ENCODE measurements at places on chromosomes 16 and 17.

DNA sequence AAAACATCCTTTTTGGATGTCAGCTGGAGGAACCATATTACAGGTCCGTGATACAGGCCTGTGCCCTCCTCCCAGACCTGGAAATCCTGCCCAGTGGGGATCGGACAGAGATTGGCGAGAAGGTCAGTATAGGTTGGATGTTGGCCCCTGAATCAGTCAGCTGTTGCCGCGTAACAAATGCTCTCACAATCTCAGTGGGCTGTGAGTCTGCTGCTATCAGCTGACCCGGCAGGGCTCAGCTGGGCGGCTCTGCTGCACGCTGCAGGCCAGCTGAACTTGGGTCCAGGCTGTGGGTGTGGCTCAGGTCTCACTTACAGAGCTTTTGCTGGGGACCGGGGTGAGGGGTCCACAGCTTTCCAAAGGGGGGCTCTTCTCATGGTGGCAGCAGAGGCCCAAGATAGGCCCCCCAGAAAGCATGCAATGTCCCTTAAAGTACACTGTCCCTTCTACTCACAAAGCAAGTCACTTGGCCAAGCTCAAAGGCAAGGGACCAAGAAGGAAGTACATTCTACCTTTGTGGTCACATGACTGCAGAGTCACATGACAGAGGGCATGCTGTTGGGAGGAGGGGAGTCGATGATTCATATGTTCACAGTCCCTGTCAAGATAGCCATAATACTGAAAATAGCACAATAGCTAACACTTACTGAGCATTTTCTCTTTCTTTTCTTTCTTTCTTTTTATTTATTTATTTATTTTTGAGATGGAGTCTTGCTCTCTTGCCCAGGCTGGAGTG is 134.2 kb downstream of the ABCC1 start:
- peak; percentile 54 for DNase-seq

- no peak for DNase-seq
Observed at GRCh38 chr16:25656639-25657038, 35.1 kb upstream of the HS3ST4 start.

DNA sequence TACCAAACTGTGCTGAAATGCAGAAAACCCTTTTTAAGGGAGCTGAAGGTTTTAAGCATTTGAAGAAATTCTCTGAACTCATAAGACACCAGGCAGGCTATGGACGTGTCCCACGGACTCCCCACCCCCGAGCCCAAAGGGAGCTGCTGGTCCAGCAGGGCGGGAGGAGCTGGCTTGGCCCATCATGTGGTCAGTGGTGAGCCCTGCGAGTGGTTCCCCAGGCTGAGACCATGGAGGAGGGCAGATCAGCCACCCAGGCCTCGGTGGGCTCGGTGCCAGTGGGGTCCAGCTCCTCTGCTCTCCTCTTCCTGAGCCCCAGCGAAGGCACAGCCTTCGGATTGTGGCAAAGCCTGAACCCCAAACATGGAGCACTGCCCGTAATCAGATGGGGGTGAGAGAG is 27.0 kb downstream of the LGALS3BP start:
- no peak for DNase-seq

- no peak for DNase-seq
Observed at GRCh38 chr16:49542391-49542891, 168.8 kb downstream of the C16orf78 start.

GRCh38 chr17:71628306-71628705 is 492.5 kb upstream of the SOX9 start:
- DNase-seq = no peak

GRCh38 chr17:66946251-66946650 is 18.3 kb upstream of the CACNG4 start:
- no peak for DNase-seq

- DNase-seq = peak; percentile 54
Observed at GRCh38 chr17:75077496-75078283, 10.1 kb upstream of the SLC16A5 start.

- no peak for DNase-seq
Observed at GRCh38 chr17:15377616-15378015, 36.2 kb upstream of the TEKT3 start.
